ENCODE measurements at places on chromosomes 3 and 15.

GRCh38 chr3:150877303-150877702, 27.9 kb downstream of the MINDY4B start:
- DNase-seq = no peak

DNA sequence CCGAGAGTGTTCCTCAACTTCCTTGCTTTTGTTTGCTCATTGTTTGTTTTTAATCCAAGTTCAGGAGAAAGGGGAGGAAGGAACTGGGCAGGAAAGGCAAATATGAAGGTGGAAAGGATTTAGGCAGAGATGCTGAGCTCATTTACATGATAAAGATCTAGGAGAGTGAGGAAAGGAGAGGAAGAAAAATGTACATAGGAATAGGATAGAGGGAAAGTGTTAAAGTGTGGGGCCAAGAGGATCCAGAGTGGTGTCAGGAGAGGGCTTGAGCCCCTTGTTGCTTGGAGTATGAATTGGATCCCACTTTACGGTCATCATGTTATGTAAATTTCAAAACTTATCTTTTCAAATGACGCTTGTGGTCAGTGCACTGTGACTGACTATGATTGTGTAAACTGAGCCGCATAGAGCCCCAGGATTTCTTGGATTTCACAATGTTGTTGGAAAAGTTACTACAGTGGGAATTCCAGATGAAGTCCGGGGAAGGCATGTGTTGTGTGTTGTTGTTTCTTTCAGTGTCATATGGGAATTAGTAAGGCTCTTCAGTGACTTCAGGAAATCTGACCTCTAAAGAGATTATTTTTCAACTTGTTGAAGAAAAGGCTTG, 15.0 kb upstream of the PLD1 start:
- no peak for DNase-seq

GRCh38 chr3:129030611-129031010, 29.5 kb downstream of the EFCC1 start:
- DNase-seq = no peak

DNA sequence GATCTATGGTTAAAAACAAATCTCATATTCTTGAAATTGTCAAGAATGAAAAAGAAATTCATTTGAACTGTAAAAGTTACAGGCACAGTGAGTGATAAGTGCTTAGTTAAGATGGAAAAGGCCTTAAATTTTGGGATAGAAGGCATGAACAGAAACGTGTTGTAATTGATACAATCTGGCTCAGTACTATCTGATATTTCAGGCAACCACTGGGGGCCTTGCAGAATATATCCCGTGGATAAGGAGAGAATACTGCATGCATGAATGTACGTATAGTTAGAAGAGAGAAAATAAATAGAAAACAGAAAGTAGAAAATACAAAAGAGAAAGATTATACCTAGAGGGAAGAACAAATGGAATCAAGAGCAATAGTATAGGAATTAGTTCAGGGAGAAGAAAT, 741.4 kb upstream of the CCDC54 start:
- no peak for DNase-seq

GRCh38 chr3:115448851-115449250, 174.5 kb upstream of the GAP43 start:
- DNase-seq = no peak

DNA sequence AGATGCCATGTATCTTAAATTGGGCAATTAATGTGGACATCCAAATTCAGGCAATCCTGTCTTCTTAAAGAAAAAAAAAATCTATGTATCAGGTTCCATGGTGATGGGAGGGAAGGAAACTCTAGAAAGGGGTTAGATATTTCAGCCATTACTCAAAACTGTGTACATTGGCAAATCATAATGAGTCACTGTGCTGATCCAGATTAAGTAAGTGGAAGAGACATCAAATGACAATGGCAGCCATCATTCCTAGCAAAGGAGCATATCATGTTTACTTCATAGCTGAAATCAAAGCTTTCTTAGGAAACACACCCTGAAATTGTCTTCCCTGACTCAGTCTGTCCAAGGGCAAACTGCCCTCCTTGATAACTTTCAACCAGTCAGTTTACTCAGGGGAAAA, 713.3 kb upstream of the GBE1 start:
- peak; percentile 69 for DNase-seq

- DNase-seq = peak; percentile 24
Measured at GRCh38 chr15:63531586-63531985, 27.2 kb downstream of the USP3 start.
